Activated CD8-positive, alpha-beta T cell treated with anti-CD3 and anti-CD28 coated beads for 36 hours (primary cell): ENCODE measurements at places on chromosomes 16 and 17. TPM values are rescaled to one million over a fixed set of nuclear protein-coding genes. Genes with fewer than 3 reads are reported as not detected.

CRHR1 gene
- total RNA-seq, result not detected

SLC47A2 gene
- not detected for total RNA-seq

MPHOSPH6 gene
- total RNA-seq, result 46.9 TPM

KRTAP4-9 gene
- not detected for total RNA-seq

GNGT2 gene
- total RNA-seq, result 21.7 TPM

ITGAX gene
- 4.4 TPM for total RNA-seq

RRAD gene
- total RNA-seq, result 1.1 TPM

SOCS3 gene
- 48.6 TPM for total RNA-seq

CD300E gene
- not detected for total RNA-seq

GOSR1 gene
- total RNA-seq, result 37.1 TPM

TMC8 gene
- 182 TPM for total RNA-seq

PDILT gene
- total RNA-seq, result not detected

TLCD1 gene
- total RNA-seq, result 6.5 TPM
